ENCODE measurements at places on chromosomes 12 and 14.

GRCh38 chr14:97543816-97544215 lies 746.6 kb downstream of the VRK1 start:
- DNase-seq, result no peak

- no peak for DNase-seq
Observed at GRCh38 chr12:33771889-33772288, 250.4 kb upstream of the ALG10 start.

GRCh38 chr12:89227774-89228173 lies 124.5 kb downstream of the DUSP6 start:
- DNase-seq, result no peak

GRCh38 chr12:54612225-54612750 lies 22.4 kb downstream of the LACRT start:
- no peak for DNase-seq

DNA sequence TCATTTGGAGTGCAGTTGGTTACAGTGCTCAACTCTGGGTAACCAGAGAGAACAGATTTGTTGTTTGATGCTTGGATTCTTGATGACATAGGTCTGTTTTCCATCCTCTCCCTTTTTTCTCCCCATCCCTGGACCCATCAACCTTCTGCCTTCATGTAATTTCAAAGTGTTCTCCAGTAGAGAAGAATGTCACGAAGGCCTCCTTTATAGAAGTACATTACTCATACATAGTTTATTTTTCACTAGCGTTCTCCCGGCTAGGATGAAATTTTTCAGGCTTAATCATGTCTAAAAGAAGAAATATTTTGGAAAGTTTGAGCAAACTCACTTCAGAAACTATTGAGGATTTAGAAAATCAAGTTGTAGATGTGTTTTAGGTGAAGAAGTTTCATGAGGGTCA lies 20.9 kb upstream of the APPL2 start:
- no peak for DNase-seq

GRCh38 chr12:1661553-1662335 lies 29.1 kb upstream of the ADIPOR2 start:
- peak; percentile 90 for DNase-seq

- DNase-seq, result no peak
Observed at GRCh38 chr14:57686304-57686703, 179.6 kb downstream of the SLC35F4 start.

DNA sequence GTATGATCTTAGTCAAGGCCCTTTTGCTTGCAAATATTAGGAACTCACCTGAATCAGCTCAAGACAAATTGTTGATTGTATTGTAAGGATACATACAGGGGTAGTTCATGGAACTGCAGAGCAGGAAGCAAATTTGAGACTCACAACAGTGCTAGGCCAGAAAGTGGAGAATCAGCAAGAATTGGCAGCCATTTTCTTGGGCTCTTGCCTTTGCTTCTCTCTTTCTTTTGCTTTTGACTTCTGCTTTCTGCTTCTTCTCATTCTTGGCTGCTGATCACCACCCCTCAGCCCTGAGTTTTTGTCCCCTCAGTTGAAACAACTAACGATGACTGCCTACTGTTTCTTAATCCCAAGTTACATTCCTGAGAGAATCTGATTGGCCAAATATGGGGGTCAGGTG lies 34.8 kb downstream of the KCNK13 start:
- DNase-seq, result no peak

DNA sequence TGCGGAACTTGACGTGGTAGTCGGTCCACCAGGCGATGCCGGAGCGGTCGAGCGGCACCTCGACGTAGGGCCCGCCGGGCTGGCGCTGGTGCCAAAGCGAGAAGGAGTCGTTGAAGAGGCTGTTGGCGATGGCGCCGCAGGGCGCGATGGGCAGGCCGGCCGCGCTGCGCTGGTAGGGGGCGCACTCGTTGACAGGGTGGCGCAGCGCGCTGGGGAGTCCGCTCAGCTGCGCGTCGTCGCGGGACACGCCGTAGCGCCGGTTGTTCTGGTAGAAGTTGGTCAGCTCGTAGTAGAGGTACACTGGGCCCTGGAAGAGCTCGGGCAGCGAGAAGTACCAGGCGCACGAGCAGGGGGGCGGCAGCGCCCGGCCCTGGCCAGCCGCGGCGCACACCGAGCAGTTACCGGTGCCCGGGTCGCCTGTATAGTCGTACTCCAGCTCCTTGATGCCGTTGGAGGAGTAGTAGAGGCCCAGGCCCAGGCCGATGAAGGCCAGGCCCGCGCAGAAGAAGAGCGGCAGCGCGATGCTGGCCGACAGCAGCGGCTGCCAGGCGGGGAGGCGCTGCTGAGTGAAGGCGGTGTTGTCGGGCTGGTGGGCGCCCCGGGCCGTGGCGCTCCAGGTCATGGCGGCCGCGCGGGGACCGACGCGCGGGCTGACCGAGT lies 482 bp downstream of the TMEM30B start:
- peak; percentile 62 for DNase-seq

DNA sequence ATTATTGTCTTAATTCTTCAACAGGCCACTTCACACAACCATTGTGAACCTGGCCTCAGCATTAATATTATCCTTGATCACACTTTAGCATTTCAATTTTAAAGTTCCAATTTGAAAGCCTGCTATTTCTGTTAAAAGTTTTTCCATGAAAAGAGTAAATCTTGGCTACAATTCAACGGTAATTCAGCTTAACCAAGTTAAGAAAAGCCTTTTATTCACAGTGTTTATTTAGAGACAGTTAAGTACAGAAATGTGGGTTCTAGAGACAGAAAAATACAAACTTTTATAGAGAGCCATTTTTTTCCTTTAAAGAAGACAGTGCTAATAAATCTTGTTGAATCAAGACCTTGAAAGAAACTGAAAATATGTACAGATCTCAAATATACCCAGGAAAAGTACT lies 103.9 kb downstream of the NPAS3 start:
- no peak for DNase-seq

GRCh38 chr12:52082988-52083637 lies 3.6 kb downstream of the SMIM41 start:
- peak; percentile 51 for DNase-seq

GRCh38 chr14:61379639-61380184 lies 58.3 kb downstream of the PRKCH start:
- DNase-seq, result no peak

DNA sequence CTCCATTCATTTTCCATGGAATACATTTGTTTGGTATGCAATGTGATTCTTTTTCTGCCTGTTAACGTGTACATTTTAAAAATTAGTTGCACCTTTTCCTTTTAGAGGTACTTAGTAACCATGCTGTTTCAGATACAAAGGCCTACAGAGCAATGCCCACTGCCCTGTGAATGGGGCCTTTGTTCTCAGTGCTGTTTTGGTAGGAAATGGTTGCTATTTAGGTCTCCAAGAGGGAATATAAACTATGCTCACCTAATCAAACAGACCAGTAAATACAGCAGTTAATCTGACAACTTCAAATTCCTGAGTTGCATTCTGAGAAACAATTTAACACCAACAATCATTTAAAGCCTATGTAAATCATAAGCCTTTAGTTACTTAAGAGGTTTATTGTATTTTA lies 188.7 kb downstream of the BCAT1 start:
- DNase-seq, result no peak

- DNase-seq, result peak; percentile 66
Observed at GRCh38 chr12:12927211-12928079, 24.5 kb downstream of the GPRC5D start.

DNA sequence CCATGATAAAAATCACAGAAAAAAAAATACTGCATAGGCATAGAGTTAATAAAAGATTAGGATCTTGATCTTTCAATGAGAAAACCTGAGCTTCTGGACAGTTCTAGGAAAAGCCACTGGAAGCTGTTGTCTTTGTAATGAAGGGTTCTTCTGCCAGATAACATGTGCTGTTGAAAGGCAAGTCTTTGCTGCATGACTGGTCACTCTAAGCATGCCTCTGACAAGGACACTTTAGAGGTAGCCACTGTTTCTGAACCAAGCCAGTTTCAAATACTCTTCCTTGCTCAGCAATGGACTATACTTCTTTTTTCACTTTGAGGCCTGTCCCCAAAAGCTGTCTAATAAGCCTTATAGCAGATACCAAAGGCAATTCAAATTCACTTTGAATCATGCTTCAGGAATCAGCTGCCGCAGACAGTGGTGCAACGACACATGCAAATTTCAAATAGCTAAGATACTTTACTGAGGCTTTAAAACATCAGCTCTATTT lies 70.2 kb downstream of the BTG1 start:
- no peak for DNase-seq

DNA sequence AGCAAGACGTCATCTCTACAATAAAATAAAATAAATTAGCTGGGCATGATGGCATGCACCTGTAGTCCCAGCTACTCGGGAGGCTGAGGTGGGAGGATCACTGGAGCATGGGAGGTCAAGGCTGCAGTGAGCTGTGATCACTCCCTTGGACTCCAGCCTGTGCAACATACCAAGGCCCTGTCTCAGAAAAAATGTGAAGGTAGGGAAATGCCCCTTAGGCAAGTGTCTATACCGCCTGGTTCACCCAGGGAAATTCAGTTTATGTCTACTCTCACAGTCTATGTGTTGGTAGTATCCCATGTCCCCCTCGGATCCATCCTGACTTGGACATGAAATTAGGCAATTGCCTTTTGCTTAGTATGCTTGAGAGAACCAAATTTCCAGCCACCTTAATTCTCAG lies 88.4 kb upstream of the TMEM132C start:
- no peak for DNase-seq

- no peak for DNase-seq
Observed at GRCh38 chr12:108495054-108495453, 20.0 kb upstream of the FICD start.

DNA sequence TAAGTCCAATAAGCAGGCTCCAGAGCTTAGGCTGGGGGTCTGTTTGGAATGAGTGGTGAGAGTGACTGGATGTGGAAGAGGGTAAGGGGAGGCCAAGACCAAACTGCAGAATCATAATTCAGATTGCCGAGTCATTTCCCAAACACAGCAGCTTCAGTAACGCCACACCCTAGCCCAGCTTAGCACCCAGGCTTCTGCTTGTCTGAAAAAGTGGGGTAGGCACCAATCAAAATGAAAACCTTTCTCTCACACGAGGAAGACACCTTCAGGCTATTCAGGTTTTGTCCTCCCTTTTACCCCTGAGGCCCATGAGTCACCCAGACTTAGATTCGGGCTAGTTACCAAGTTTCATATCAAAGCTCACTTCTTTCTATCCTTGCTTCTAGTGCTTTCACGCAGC lies 306.1 kb downstream of the DAD1 start:
- DNase-seq, result no peak

GRCh38 chr12:38823314-38823713 lies 82.1 kb downstream of the CPNE8 start:
- DNase-seq, result no peak

- no peak for DNase-seq
Observed at GRCh38 chr14:22418631-22419030, 170.4 kb downstream of the DAD1 start.

GRCh38 chr14:74500417-74501134 lies 7.0 kb downstream of the ISCA2 start:
- DNase-seq, result no peak

DNA sequence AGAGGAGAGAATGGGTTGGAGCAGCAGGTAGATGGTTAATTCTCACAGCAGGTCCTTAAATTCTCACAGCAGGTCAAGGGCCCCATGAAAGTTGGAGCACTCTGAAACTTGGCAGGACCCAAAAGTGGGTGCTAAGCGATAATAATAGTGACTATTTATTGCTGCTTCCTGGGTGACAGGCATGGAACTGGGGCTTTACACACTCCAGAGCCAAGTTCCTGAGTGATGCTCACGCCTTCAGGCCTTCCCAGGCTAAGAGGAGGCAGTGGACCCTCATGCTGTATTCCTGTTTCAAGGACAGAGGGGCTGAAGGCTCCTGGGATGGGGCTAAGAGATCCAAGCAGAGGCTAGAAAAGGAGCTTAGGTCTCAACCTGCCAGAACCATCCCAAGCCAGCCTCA lies 180.9 kb upstream of the VASH1 start:
- DNase-seq, result no peak

DNA sequence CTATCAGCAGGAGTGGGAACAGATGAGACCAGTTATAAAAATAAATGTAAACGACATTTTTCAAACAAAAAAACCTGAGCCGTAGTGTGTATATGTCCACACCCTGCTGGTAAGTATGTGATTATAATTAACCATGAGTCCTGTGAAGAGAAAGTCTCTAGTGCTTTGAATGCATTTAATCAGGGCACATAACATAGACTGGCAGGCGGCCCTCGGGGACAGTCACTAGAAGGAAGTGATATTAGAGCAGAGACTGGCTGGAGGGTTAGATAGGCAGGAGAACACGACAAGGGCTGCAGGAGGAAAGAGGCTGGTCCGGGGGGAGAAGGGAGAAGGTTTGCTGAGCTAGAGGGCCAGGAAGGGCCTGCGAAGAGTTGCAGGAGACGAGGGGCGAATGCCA lies 23.8 kb upstream of the ELK3 start:
- DNase-seq, result no peak

- DNase-seq, result no peak
Observed at GRCh38 chr12:67362526-67362925, 93.4 kb downstream of the CAND1 start.

DNA sequence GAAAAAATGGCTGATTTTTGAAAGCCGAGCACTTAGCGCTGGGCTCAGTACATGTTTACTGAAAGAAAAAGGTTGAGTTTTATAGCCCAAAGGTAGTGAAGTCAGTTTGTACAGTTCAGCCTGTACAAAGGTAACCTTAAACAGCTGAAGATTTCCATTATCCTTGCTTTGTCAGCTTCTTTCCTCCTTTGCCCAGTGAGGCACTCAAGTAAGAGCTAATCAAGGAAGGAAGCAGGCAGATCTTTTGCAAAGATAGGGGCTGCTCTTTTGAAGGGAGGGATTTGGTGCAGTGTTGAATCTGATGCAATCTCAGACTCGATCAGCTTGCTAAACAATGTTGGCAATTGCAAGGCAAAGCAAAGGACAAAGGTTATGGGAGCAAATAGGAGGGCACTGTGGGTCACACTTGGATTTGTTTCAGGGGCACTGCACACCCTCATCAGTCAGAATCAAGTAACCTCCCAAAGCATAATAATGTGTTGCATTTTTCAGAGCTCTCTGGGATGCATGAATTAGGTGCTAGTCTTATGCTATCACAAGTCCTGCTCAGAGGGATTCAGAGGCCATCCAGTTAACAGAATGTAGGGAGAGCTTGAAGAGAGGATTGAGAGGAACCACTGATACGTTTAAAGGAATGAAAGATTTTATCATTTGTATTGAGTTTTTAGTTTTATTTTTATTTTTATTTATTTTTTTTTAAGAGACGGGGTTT lies 44.4 kb downstream of the ANO6 start:
- DNase-seq, result no peak

DNA sequence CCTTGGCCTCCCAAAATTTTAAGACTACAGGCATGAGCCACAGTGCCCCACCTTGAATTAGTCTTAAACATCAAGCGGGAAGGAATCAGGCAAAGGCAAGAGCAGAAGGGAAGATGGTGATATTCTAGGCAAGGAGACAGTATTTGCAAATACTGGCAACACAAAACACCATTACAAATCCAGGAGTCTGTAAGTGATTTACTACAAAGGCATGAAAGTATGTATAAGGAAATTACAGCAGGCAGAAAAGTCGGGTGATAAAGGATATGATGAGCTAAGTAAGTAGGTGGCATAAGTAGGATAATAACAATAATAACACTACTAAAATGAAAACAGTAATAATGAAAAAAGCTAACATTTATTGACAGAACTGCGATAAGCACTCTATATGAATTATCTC lies 28.5 kb downstream of the FMNL3 start:
- DNase-seq, result no peak

- DNase-seq, result no peak
Observed at GRCh38 chr12:41552588-41552987, 364.5 kb downstream of the PDZRN4 start.

- DNase-seq, result no peak
Observed at GRCh38 chr14:105738638-105739037, 212.3 kb downstream of the TMEM121 start.

- no peak for DNase-seq
Observed at GRCh38 chr12:131438881-131439280, 272.0 kb upstream of the SFSWAP start.

GRCh38 chr14:90827919-90828610 lies 11.8 kb upstream of the TTC7B start:
- peak; percentile 95 for DNase-seq

All from left ventricle myocardium inferior (tissue), 1 donor.